ENCODE measurements at places on chromosomes 5 and 9. TPM values are rescaled to one million over a fixed set of nuclear protein-coding genes. Genes with fewer than 3 reads are reported as not detected.

GRCh38 chr5:64923151-64923685, 154.5 kb downstream of the CWC27 start:
- no peak for DNase-seq

Gene CBY3
- 0.66 TPM for total RNA-seq

GRCh38 chr9:70580606-70581195, 166.2 kb upstream of the KLF9 start:
- no peak for DNase-seq

DNA sequence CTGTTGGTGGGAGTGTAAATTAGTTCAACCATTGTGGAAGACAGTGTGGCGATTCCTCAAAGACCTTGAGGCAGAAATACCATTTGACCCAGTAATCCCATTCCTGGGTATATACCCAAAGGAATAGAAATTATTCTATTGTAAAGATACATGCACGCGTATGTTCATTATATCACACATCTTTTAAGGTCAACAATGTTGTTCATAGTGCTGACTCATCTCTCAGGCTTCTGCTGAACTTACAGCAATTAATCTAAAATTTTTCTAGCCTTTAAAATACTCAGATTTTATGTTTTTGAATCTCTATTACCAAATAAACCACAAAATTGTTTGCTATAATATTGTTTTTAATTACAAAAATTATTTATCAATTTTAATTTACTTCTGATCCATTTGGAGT, 38.8 kb upstream of the ZNF618 start:
- DNase-seq, result no peak

Gene RNF183
- not detected for total RNA-seq
